Stimulated activated CD8-positive, alpha-beta memory T cell treated with anti-CD3 and anti-CD28 coated beads, Interleukin-4, amount 100 ng/mL, for 4 hours (primary cell): ENCODE measurements at places on chromosomes 2 and 18.

GRCh38 chr18:12580630-12581342 is 77.1 kb downstream of the SPIRE1 start:
- DNase-seq, result no peak

DNA sequence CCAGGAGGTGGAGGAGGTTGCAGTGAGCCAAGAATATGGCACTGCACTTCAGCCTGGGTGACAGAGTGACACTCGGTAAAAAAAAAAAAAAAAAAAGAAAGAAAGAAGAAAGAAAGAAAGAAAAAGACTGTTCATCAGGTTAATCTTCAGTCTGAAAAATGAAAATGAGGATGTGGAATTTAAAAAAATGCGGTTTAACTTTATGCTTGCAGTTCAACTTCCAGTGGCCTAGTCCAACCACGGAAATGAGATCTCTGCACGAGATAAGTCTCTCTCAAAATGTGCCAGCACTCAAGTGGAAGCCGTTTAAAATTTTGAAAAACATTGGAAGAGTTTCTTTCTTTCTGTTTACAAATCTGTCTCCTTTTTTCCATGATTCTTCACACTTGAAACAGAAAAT is 112.1 kb downstream of the DOCK10 start:
- DNase-seq, result no peak

DNA sequence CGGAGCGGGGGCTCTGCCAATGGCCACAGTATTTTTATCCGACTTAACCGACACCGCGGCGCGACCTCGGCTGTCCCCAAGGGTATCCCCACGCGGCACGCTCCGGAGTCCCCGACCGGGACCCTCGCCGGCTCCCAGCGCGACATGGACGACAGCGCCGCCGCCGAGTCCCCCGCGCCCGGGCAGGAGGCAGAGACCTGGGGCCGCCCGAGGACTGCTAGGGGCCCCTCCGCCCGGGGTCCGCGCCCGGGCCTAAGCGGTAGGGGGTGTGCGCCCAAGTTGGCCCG is 468 bp downstream of the UXS1 start:
- no peak for DNase-seq

- no peak for DNase-seq
These were observed 34.7 kb downstream of the SFXN5 start for GRCh38 chr2:73036766-73037165.

GRCh38 chr2:56030062-56030461 is 106.5 kb upstream of the EFEMP1 start:
- no peak for DNase-seq

DNA sequence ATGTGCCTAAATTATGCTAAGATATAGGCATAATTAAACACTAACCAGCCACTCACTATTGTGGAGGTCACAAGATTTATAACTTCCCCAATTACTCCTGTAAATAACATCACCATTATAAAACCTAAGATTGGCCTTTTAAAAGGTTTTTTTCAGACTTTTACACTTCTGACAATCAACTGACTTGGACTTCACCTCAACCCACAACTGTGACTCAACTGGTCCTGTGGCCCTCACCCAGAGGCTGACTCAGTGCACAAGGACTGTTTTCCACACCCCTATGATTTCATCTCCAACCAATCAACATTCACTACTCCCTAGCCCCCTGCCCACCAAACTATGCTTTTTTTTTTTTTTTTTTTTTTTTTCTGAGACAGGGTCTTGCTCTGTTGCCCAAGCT is 11.6 kb downstream of the TTR start:
- no peak for DNase-seq
